Inflammatory macrophage treated with lipopolysaccharide for 4 hours (primary cell): ENCODE measurements at places on chromosomes 1 and 21.

DNA sequence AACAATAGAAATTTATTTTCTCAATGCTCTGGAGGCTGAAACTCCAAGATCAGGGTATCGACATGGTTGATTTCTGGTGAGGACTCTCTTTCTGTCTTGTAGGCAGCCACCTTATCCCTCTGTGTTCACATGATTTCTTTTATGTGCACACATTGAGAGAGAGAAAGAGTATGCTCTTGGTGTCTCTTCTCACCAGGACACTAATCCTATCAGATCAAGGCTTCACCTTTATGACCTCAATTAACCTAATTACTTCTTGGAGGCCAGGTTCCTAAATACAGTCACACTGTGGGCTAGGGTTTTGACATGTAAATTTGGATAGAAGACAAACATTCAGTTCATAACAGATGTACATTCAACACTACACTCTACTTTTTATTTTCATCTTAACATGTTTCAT, 1094.2 kb upstream of the ADGRL2 start:
- DNase-seq, result no peak

- peak; percentile 4 for DNase-seq
These were observed 170.0 kb downstream of the GRIK3 start for GRCh38 chr1:36864182-36864822.

GRCh38 chr1:6811583-6811982, 26.3 kb downstream of the CAMTA1 start:
- no peak for DNase-seq

GRCh38 chr1:93576346-93576745, 105.3 kb downstream of the BCAR3 start:
- no peak for DNase-seq

DNA sequence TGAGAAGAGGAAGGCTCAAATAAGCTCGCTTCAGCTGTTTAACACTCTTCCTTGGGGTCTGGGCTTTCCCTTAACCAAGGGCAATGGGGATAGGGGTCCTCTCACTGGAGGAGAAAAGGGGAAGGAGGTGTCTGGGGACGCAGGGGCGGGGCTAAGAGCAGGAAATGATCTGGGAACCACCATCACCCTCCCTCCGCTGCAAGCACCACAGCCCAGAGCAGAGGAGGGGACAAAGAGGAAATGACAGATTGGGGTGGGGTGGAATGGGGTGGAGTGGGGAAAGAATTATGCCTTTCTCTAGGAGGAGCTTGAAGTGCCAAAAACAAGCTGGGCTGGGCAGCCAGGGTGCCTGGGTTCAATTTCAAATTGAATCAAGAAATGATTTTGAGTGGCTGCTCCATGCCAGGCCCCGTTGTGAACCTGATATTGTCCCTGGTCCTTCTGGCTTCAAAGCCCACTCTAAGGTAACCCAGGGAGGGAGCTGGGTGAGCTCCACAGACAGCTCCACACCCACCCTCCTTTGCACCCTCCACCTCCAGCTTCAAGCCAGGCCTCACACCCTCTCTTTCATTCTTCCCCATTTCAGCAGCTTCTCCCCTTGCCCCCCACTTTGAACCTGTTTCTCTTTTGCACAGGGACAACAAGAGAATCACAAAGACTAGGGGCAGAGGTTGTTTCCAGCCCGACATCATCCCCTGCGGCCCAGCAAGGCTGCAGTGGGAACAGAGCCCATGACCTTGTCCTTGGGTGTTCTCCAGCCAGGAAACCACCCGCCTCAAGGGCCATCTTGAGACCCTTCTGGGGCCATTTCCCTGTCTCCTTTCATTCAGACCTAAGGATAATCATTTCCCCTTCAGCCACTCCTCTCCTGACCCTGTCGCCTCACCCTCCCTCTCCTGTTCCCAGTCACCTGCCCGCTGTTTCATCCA, 1.1 kb downstream of the ARHGAP30 start:
- peak; percentile 94 for DNase-seq

- DNase-seq, result no peak
These were observed 396 bp downstream of the ELAVL4 start for GRCh38 chr1:50109116-50109515.

- no peak for DNase-seq
These were observed 9.3 kb upstream of the ITGB2 start for GRCh38 chr21:44929799-44930542.

- no peak for DNase-seq
These were observed 133.0 kb upstream of the SPAG17 start for GRCh38 chr1:118317842-118318614.

DNA sequence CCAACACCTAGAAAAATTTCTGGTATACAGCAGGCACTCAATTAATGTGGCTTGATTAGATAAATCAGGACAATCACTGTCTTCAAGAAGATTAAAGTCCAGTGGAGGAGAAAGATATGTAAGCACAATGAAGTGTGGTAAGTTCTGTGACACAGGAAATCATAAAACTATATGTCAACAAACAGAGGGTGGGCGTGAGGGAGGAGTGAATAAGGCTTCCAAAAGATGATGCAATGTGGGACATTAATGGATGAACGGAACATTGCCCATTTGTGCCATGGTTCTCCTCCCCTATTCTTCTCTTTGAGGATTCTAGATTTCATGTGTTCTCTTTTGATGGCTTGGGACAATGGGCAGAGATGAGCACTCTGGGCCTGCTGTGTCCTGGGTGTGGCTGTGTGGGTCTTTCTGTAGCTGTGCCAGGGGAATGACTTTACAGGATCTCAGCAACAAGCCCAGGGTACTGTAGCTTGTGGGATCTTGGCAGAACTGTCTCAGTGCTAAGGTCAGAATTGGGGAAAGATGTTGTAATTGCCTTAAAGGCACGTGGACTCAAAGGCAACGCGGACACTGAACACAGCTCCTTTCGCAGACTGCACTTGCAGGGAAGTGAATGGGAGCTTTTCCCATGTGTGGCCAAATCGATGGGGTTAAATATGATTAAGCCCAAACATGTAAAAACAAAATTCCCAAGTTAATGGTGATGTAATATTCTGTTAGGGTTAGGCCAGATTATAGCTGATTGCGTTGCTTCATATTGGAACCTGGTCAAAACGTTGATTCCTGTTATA, 366.9 kb downstream of the TGFB2 start:
- DNase-seq, result no peak

GRCh38 chr1:112337028-112337531, 58.9 kb upstream of the CTTNBP2NL start:
- DNase-seq, result peak; percentile 11

DNA sequence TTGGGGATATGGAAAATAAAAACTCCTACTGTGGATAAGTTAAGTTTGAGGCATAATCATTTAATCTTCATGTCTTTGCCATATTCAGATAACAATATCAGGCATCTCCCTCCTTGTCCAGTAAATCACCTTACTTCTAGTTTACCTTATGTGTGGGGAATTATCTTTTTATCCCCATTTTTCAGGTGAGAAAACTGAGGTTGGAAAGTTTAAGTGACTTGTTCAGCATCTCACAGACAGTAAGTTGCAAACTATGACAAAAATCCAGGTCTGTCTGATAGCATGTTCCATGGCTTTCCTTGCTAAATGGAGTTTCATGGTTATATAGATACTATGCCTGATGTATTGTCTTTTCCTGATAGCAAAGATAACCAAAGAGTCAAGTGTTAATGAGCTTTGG, 79.7 kb downstream of the TMEM200B start:
- DNase-seq, result no peak

DNA sequence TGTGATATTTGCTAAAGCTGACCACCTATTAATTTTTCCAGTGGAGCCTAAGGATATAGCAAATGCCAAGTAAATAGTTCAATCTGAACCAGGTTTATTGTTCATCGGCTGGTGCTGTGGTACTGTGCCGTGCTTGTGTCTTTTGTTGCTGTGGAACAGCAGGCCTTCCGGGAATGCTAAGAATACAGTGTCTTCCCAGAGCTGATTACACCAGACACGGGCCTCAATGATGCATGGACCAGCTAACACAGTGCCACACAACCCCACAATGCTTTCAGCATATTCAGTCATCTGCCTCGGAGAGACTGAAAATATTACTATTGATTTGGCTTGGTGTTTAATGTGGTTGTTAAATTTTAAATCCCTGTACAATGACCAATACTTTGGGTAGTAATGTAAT, 415.4 kb downstream of the PTBP2 start:
- DNase-seq, result no peak
